BE2C (cell line): ENCODE measurements at places on chromosomes 2 and 18.

DNA sequence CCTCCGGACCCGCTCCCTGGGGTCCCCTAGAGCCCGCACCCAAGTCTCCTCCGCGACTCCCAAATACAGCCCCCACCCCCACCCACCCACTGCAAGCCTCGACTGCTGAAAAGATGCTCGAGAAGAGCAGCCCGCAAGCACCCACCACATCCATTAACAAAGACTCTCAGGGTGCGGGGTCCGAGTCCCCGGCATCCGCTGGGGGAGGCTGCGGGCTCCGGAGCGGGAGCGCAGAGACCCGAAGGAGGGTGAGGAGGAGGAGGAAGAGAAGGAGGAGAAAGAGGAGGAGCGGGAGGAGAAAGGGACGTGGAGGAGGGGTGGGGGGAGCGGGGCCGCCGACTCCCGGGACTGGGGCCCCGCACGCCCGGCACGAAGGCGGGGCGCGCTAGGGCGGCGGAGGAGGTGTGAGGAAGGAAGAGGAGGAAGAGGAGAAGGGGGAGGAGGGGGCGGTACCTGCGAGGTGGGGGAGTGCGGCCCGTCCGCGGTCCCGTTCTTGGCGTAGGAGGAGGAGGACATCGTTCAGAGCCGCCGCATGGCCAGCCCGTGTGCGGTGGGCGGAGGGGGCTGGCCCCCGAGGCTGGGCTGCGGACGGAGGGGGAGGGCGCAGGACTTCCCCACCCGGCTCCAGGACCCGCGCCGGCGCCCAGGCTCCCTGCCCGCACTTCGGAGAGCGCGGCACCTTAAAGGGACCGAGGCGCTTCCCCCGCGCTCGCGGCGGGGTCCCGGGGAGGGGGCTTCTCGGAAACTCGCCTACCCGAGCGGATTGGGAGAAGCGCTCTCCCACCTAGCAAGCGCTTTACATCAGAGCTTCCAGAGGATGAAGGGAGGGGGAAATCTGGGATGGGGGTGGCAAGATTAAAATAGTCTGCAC, at the start of gene CACNB4:
Gene CACNB4, minus strand, starts transcription at position 549 of the 871 bp plus-strand sequence.
- DNase-seq, result no peak

- no peak for DNase-seq
Measured at GRCh38 chr2:223669453-223670225, 67.5 kb upstream of the SCG2 start.

DNA sequence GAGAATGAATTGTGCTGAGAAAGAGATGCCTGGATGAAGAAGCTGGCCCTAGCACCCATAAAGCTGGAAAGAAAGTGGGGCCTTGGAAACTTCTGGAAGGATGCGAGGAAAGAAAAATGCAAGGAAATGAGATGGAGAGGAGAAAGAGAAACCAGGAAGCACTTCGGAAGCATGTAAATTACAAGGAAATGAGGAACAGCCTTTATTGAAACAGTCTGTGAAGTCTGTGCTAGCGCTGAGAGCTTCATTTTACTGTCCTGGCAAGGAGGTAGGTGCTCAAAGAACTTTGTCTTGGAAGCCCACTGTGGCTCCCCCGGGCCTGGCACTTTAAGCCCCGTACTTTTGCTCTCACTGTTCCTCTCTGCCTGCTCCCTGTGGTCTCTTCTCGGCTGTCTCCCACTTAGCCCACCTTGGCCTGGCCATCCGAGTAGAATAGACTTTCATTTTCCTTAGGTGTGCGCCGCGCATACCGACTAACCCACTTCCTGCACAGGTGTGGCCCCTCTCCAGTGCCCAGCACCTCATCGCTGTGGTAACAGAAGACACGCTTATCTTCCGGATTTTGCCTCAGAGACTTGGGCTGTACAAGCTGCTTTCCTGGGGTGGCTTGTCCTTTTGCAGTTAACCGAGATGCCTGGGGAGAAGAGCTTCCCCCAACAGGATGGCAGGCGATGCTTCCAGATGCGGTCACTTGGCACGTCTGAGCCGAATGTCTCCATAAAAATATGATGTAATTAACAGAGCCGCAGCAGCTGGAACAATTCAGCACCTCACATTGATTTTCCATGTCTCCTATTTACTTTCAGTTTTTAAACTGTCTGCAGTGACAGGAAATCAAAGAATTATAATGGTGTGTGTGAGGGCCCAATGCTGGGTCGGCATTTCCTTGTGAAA, 199.6 kb downstream of the HRH4 start:
- no peak for DNase-seq

DNA sequence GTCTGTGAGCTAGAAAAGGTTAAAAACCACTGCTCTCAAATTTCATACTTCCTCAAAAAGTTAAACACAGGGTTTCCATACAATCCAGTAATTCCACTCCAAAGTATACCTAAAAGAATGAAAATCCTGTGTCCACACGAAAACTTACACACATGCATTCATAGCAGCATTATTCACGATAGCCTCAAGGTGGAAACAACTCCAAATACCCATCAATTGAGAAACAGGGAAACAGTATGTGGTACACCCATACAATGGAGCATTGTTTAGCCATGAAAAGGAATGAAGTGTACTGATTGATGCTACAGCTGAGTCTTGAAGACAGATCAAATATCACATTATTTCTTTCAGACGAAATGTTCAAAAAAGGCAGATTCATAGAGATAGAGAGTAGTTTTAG, 36.7 kb downstream of the UXS1 start:
- no peak for DNase-seq
